Effector memory CD4-positive, alpha-beta T cell (primary cell): ENCODE measurements at places on chromosomes 4 and X.

GRCh38 chrX:48890934-48891401 is 6.6 kb downstream of the TIMM17B start:
- no peak for DNase-seq
- peaks cover 2% of the 10 kb centered on the region for H3K4me1 ChIP-seq
- peak overlapping the region; percentile 60 for H3K27ac ChIP-seq

DNA sequence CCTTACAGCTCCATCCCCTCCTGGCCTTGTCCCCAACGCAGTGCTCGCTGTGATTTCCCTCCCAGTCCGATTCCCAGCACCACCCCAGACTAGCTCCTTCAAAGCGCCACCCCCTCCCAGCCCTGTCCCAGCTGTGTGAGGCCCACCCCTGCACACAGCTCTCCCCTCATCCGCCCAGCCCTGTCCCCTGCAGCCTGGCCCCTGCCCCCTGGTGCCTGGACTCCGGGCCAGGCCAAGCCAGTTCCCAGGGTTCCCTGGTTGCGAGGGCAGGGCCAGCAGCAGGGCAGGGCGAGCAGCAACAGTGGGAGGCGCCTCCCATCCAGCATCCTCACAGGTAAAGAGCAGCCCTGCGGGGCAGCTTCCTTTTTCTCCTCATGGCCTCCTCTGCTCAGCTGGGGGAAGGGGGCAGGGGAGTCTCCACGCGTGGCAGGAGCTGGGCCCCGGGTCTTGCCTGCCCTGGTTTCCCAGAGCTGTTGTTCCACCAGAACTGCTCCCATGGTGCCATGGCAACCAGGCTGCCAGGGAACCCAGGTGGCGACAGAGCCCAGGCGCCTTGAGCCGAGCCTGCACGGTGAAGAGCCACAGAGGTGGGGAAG is 24.8 kb downstream of the IQSEC2 start:
- H3K4me3 ChIP-seq: no peak overlapping the region
- no peak for DNase-seq
- H3K4me1 ChIP-seq: no peaks in the 10 kb centered on the region
- H3K36me3 ChIP-seq: no peaks in the 10 kb centered on the region

DNA sequence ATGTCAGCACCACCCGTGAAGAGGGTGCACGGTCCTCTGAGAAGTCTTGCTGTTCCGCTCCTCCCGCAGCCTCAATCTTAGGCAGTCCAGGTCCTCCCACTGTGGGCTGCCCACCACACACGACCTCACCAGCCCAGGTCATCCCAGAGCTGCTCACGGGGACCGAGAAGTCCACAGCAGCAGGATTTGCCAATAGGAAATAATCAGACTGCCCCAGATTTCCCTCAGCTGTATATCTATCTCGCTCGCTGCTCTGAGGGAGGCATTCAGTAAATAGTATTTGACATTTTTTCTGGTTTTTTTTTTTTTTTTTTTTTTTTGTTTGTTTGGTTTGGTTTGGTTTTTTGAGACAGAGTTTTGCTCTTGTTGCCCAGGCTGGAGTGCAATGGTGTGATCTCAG is 83.8 kb downstream of the STOX2 start:
- no peak for DNase-seq
- H3K4me3 ChIP-seq: no peak overlapping the region
- H3K27ac ChIP-seq: no peak overlapping the region
- H3K4me1 ChIP-seq: no peaks in the 10 kb centered on the region

- H3K4me3 ChIP-seq: no peak overlapping the region
- no peaks in the 10 kb centered on the region for H3K4me1 ChIP-seq
- H3K27ac ChIP-seq: no peak overlapping the region
- H3K27me3 ChIP-seq: no peaks in the 10 kb centered on the region
- no peaks in the 10 kb centered on the region for H3K36me3 ChIP-seq
Observed at GRCh38 chrX:13891377-13892140, 74.7 kb upstream of the GPM6B start.

DNA sequence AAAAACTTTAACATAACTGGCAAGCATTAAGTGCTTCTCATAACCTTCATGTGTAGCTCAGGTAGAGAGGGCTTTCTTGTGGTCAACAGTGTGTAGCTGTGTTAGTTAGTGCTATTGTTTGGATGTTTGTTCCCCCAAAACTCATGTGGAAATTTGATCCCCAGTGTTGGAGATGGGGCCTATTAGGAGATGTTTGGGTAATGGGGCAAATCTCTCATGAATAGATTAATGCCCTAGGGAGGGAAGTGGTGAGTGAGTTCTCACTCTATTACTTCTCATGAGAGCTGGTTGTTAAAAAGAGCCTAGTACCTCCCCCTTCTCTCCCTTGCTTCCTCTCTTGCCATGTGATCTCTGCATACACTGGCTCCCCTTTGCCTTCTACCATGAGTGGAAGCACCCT is 16.5 kb upstream of the SLC25A43 start:
- no peaks in the 10 kb centered on the region for H3K36me3 ChIP-seq
- no peak for DNase-seq
- no peaks in the 10 kb centered on the region for H3K27me3 ChIP-seq
- H3K27ac ChIP-seq: no peak overlapping the region
- no peaks in the 10 kb centered on the region for H3K4me1 ChIP-seq
- no peak overlapping the region for H3K4me3 ChIP-seq

GRCh38 chr4:16129336-16129735 is 45.5 kb upstream of the PROM1 start:
- no peak overlapping the region for H3K4me3 ChIP-seq
- no peak overlapping the region for H3K27ac ChIP-seq
- no peak for DNase-seq
- H3K4me1 ChIP-seq: no peaks in the 10 kb centered on the region

DNA sequence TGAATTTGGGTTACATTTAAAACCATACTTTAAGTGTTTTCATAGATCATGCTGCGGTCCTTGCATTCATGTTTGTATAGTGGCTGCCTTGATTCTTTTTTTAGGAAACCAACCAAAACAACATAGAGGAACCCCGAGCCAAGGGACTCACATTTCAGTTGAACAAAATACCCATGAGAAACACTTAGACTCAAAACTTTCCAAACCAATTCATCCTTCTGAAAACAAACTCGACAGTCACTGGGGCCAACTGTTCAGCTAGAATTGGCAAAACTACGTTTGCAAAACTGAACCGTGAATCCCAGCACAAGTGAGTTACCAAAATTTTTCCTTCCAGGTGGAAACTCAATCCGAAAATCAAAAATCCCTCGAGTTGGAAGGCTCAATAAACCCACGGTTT is 1.4 kb downstream of the ADGRA3 start:
- no peak for DNase-seq
- no peaks in the 10 kb centered on the region for H3K27me3 ChIP-seq
- H3K4me3 ChIP-seq: no peak overlapping the region
- no peaks in the 10 kb centered on the region for H3K4me1 ChIP-seq
- no peaks in the 10 kb centered on the region for H3K36me3 ChIP-seq

GRCh38 chr4:47490550-47490949 is 5.5 kb downstream of the ATP10D start:
- no peaks in the 10 kb centered on the region for H3K36me3 ChIP-seq
- no peak overlapping the region for H3K4me3 ChIP-seq
- no peaks in the 10 kb centered on the region for H3K27me3 ChIP-seq
- peak; percentile 1 for DNase-seq
- H3K27ac ChIP-seq: no peak overlapping the region

DNA sequence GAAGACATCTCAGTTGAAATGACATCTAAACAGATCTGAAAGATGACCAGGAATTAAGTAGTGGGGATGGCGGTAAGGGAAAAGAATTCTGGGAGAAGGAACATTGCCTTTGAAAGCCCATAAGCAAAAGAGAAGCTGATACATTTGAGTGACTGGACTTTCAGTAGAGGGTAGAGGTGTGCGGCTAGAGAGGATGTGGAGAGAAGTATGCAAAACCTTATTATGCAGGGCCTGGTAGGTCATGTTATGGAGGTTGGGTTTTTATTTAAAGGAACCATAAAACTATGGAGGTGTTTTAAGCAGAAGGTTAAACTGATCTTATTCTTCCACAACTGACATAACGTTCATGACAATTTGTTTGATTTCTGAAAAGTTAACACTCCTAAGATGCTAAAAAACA is 36.3 kb downstream of the RPS6KA3 start:
- H3K27ac ChIP-seq: no peak overlapping the region
- H3K4me1 ChIP-seq: no peaks in the 10 kb centered on the region
- H3K27me3 ChIP-seq: no peaks in the 10 kb centered on the region
- peaks cover 10% of the 10 kb centered on the region for H3K36me3 ChIP-seq

DNA sequence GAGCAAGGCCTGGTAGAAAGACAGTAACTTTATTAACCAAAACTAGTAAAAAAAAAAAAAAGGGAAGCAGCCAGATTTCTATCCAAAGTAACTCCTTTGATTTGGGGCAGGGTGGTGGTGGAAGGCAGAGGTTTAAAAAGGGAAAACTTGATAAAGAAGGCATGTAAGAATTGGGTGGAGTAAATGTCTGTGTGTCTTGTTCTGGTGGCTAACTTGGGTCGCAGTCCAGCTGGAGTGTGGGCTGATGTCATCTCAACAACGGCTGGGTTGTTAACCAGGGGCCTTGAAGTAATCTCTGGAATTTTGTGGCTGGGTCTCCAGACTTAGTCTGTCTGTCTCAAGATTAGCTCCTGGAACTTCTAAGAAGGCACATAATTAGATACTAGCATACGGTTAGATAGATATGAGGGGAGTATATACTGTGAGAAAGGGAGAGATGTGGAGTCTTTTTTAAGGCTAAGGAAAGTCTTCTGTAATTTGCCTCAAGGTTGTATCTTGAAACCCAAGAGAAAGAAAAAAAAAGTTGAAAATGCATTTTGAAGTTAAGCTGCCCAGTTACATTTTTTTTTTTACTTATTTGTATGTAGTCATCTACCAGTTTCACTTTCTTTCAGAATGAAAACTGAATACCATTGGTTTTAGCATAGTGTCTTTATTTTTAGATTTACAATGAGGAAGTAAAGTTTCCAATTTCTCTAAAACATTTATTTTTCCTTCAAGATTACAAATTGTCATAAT is 48.3 kb downstream of the MTHFD2L start:
- no peak overlapping the region for H3K27ac ChIP-seq
- no peaks in the 10 kb centered on the region for H3K27me3 ChIP-seq
- DNase-seq: no peak

DNA sequence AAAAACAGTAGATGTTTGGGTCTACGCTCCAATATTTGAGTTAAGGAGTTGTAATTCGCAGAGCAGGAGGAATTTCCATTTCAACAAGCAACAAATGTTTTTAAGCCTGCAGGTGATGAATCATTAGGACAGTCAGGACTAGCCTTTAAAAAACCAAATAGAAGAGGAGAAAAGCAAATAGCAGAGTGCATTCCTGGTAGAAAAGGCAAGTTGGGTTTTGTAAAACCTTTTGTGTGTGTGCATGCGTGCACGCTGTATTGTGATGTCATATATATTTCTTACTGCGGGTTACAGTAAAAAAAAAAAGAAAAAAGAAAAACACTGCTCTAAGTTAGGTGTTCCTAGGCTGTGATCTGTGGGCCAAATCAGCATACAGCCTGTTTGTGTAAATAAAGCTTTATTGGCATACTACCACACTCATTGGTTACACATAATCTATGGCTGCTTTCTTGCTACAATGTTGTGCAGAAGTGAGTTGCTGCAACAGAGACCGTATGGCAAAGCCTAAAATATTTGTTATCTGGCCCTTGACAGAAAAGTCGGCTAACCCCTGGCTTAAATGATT is 135.6 kb downstream of the MID1 start:
- H3K27me3 ChIP-seq: no peaks in the 10 kb centered on the region
- no peak overlapping the region for H3K27ac ChIP-seq
- no peak overlapping the region for H3K4me3 ChIP-seq
- H3K4me1 ChIP-seq: no peaks in the 10 kb centered on the region
- no peak for DNase-seq

- H3K4me3 ChIP-seq: no peak overlapping the region
- H3K27ac ChIP-seq: no peak overlapping the region
- no peaks in the 10 kb centered on the region for H3K27me3 ChIP-seq
- no peaks in the 10 kb centered on the region for H3K4me1 ChIP-seq
Observed at GRCh38 chrX:63186137-63186536, 165.0 kb downstream of the SPIN4 start.

DNA sequence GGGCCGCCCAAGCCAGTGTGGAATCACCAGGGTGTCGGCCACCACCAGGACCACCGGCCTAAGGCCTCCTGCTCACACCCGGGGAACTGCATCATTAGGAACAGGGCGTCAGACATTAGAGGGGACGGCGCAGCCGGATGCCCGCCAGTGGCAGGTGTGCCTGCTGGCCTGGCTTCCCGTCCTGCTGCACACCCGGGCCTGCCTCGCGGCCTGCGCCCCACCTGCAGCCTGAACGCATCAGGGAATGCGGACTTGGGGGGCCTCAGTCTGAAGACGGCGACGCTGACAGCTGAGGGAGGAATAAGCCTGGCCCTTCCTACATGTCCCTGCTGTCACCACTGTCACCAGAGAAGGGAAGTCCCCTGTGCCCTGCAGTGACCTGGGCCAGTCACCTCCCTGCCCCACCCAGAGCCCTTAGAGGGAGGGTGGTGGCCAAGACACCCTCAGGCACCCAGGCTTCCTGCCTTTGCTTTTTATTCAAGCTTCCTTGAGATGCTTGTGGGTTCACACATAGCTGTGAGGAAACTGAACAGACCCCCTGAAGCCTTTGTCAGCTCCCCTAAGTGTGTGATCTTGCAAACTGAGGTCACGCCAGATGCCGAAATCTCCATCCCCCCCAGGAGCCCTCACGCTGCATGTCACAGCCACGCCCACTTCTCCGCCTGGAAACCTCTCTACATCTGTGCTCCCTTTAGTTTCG is 3.2 kb downstream of the DGKQ start:
- no peak overlapping the region for H3K27ac ChIP-seq
- H3K36me3 ChIP-seq: peaks cover 7% of the 10 kb centered on the region
- no peaks in the 10 kb centered on the region for H3K27me3 ChIP-seq
- peaks cover 18% of the 10 kb centered on the region for H3K4me1 ChIP-seq
- no peak for DNase-seq
- no peak overlapping the region for H3K4me3 ChIP-seq

DNA sequence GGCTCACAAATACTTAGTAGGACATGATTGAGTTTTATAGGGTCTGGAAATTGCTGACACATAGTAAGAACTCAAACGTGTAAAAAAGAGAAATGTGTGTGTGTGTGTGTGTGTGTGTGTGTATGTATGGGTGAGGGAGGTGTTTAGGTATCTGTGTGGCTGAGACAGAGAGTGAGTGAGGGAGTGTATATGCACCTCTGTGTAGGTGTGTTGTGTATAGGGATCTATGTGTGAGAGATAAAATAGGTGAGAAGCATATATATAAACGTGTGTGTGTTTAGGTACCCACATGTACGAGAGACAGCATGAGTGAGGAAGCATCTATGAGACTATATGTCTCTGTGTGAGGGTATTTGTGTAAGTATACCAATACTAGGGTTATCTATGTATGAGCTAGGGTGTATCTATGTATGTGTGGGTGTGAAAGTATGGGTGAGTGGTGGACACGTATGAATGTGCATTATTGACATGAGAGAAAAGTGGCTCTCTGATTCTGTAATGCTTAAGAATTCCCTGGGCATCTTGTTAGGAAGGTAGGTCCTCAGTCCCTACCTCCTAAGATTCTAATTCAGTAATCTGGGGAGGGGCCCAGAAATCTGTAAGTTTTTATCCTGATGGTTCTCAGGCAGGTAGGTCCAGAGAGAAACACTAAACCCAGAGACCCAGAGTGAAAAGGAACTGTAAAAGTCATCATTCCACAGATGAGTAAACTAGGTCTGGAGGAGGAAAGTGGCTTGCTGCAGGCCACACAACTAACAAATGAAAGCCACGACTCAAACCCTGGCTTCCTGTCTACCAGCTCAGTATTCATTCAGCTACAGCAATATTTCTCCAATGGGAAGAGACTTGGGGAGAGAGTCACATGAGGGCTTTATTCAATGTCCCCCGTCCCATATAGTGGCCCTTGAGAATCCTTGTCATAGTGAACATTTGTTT is 237.0 kb downstream of the IDS start:
- no peaks in the 10 kb centered on the region for H3K36me3 ChIP-seq
- DNase-seq: no peak
- H3K27me3 ChIP-seq: no peaks in the 10 kb centered on the region
- H3K4me3 ChIP-seq: no peak overlapping the region
- no peak overlapping the region for H3K27ac ChIP-seq
